Stimulated activated naive B cell treated with anti-CD40 and anti-IgM and Interleukin-4, amounts not matched to agents 10 μg/mL and 1 μg/mL and 100 μg/mL, for 72 hours (primary cell): ENCODE measurements at places on chromosomes 6 and 20.

DNA sequence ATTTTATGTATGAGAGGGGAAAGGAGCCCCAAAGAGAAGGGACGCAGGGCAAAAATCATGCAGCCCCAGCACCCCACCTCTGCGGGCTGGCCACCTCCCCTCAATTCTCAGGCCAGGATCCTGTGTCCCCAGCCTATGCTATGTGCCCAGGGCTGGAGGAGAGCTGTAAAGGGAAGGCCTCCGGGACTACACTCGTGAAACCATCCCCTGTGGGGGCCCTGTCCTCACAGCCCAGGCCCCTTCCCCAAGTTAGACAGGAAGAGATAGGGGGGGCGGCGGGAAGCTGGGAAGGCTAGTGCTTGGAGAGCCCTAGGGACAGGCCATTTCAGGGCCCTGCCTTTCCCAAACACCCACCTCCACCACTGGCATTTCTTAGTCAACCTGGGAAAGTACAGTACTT, 1.4 kb upstream of the COL11A2 start:
- H3K27ac ChIP-seq: no peak overlapping the region
- peak overlapping the region; percentile 71 for H3K4me3 ChIP-seq
- H3K36me3 ChIP-seq: peaks cover 42% of the 10 kb centered on the region
- DNase-seq: no peak

- H3K27ac ChIP-seq: no peak overlapping the region
- H3K36me3 ChIP-seq: no peaks in the 10 kb centered on the region
- peaks cover 4% of the 10 kb centered on the region for H3K4me1 ChIP-seq
- no peak overlapping the region for H3K4me3 ChIP-seq
- DNase-seq: no peak
- H3K27me3 ChIP-seq: no peaks in the 10 kb centered on the region
Measured at GRCh38 chr6:89487864-89488263, 54.9 kb downstream of the ANKRD6 start.

DNA sequence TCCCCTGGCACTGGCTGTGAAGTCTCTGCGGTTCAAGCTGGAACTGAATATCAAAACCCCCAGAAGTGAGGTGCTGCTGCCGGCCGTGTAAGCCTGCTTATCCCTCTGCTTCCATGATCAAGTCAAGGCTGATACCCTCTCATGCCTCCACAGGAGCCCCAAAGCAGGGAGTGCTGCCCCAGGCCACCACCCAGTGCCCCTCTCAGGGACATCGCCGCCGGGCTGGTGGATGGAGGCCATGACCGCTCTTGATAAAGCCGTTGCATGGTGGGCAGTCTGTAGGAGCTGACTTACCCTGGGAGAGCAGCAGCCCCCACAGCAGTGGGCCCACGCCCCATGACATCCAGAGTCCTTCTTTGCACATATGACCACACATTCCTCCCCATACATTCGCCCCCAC, 162.0 kb upstream of the CST7 start:
- H3K27ac ChIP-seq: no peak overlapping the region
- no peaks in the 10 kb centered on the region for H3K27me3 ChIP-seq
- H3K36me3 ChIP-seq: no peaks in the 10 kb centered on the region

DNA sequence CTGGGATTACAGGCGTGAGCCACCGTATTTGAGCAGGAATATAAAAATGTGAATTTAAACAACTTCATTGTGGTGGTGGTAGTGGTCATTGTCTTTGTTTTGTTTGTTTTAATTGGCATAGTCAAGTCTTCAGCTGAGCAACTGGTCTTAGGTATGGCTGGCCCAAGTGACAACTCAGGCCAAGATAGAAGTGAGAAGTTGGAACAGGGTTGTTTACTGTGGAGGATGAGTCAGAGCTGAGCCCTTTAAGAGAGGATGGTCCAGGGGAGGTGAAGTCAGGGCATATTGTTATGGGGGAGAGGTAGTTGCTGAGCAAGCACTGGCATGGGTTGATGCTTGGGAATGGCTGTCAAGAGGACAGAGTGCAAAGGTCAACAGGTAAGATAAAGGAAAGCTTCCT, 308.2 kb downstream of the FARS2 start:
- H3K4me3 ChIP-seq: no peak overlapping the region
- H3K36me3 ChIP-seq: peaks cover 39% of the 10 kb centered on the region
- no peak for DNase-seq
- no peak overlapping the region for H3K27ac ChIP-seq

GRCh38 chr20:47727909-47728361, 57.3 kb downstream of the SULF2 start:
- peaks cover 29% of the 10 kb centered on the region for H3K4me1 ChIP-seq
- H3K4me3 ChIP-seq: peak overlapping the region; percentile 84
- DNase-seq: no peak

DNA sequence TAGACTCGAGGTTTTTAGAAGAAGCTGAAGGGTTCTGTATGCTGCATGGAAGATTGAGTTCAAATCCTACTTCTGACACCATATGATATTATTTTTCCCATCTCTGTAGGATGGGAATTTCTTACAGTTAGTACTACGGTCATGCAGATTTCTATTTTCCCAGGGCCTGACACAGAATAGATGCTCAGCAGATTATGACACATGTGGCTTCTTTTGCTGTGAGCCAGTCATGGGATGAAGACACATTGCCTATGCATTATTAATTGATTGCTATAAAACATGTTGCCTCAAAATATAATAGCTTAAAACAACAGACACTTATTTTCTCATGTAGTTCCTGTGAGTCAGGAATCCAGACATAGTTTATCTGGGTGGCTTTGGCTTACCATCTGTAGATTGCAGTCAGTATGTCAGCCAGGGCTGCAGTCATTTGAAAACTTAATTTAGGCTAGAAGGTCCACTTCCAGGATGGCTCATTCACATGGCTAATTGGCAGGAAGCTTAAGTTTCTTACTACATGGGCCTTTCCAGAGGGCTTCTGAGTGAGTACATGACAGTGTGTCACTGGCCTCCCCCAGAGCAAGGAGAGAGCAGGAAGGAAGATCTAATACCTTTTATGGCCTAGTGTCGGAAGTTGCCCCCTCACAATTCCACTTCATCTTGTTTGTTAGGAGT, 29.5 kb downstream of the TOP1 start:
- no peak for DNase-seq
- H3K36me3 ChIP-seq: peaks cover 51% of the 10 kb centered on the region
- H3K4me1 ChIP-seq: peaks cover 45% of the 10 kb centered on the region
- no peaks in the 10 kb centered on the region for H3K27me3 ChIP-seq
- no peak overlapping the region for H3K4me3 ChIP-seq

GRCh38 chr6:139030228-139030963, 1.9 kb downstream of the ABRACL start:
- peaks cover 16% of the 10 kb centered on the region for H3K4me1 ChIP-seq
- H3K27ac ChIP-seq: no peak overlapping the region
- peaks cover 14% of the 10 kb centered on the region for H3K36me3 ChIP-seq
- H3K4me3 ChIP-seq: no peak overlapping the region
- H3K27me3 ChIP-seq: no peaks in the 10 kb centered on the region
- peak; percentile 37 for DNase-seq

DNA sequence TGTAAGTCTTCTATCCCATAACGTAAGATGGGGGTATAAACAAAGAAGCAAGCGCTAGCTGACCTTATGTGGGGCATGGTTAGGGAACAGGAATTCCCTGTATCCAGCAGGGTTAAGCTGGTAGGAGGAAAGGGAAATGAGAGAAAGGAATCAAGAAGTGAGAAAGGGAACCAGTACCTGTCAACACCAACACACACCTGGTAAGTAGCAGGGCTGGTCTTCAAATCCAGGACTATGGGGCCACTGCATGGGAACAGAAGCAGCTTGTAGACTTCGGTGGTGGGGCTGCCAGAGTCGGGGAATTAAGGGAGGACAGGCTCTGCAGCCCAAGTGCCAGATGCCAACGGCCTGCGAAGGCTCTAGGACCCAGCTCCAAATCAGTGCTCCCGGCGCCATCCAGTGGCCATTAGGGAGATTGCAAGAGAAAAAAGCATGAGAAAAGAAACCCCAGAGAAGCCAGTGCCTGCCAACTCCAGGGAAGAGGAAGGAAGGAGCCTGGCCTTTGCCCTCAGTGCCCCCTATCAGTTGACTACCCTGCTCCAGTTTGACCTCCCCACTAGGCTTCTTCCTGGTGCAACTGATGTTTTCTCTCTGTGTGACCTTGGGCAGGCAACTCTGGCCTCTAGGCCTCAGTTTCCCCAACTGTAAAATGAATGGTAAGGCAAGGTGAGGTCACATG, 15.8 kb upstream of the RBPJL start:
- peaks cover 26% of the 10 kb centered on the region for H3K4me1 ChIP-seq
- H3K36me3 ChIP-seq: no peaks in the 10 kb centered on the region
- peaks cover 55% of the 10 kb centered on the region for H3K27me3 ChIP-seq
- DNase-seq: peak; percentile 52

- DNase-seq: no peak
- H3K4me3 ChIP-seq: no peak overlapping the region
- no peaks in the 10 kb centered on the region for H3K4me1 ChIP-seq
Measured at GRCh38 chr6:98526465-98526864, 307.9 kb upstream of the POU3F2 start.

GRCh38 chr6:148650941-148651505, 95.8 kb upstream of the UST start:
- no peaks in the 10 kb centered on the region for H3K27me3 ChIP-seq
- no peak overlapping the region for H3K27ac ChIP-seq
- no peak overlapping the region for H3K4me3 ChIP-seq
- peaks cover 26% of the 10 kb centered on the region for H3K4me1 ChIP-seq

- H3K36me3 ChIP-seq: peaks cover 17% of the 10 kb centered on the region
- no peak overlapping the region for H3K4me3 ChIP-seq
- H3K4me1 ChIP-seq: peaks cover 24% of the 10 kb centered on the region
- no peak for DNase-seq
- no peaks in the 10 kb centered on the region for H3K27me3 ChIP-seq
Measured at GRCh38 chr6:158244373-158244772, 67.9 kb upstream of the TULP4 start.

DNA sequence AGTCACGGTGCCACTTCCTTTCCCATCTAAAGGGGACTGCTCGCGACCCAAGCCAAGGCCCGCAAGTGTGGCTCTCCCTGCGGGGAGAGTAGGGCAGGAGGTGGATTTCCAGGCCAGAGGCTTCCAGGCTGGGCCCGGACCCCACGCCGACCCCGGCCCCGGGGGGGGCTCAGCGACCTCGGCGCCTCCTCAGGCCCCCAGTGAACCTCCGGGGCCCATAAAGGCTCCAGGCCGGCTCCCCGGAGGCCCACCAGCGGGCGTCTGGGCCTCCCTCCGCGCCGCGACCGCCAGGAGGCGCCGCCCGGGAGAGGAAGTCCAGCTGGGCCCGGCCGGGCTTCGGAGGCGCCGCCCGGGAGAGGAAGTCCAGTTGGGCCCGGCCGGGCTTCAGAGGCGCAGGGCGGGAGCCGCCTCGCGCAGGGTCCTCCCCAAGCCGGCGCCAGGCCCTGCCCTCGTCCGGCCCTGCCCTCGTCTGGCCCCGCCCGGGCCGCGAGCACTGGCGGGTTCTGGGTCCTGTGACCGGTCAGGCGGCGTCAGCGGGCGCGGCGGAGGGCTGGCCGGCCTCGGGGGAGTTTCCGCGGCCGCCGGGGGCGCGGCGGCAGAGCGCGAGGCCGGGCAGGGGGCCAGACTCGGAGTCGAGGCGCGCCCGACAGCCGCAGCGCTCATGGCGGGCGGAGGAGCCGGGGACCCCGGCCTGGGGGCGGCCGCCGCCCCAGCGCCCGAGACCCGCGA, at the start of gene RAB32:
Gene RAB32, plus strand, starts transcription at position 623 of the 729 bp plus-strand sequence. Its CDS starts 39 bp downstream, at position 662.
- H3K4me3 ChIP-seq: peak within 1 kb of the TSS; percentile 71
- peaks cover 5% of the 10 kb centered on the region for H3K4me1 ChIP-seq
- peak within 1 kb of the TSS; percentile 37 for H3K27ac ChIP-seq
- H3K36me3 ChIP-seq: no peaks in the 10 kb centered on the region
- DNase-seq: peak; percentile 2

DNA sequence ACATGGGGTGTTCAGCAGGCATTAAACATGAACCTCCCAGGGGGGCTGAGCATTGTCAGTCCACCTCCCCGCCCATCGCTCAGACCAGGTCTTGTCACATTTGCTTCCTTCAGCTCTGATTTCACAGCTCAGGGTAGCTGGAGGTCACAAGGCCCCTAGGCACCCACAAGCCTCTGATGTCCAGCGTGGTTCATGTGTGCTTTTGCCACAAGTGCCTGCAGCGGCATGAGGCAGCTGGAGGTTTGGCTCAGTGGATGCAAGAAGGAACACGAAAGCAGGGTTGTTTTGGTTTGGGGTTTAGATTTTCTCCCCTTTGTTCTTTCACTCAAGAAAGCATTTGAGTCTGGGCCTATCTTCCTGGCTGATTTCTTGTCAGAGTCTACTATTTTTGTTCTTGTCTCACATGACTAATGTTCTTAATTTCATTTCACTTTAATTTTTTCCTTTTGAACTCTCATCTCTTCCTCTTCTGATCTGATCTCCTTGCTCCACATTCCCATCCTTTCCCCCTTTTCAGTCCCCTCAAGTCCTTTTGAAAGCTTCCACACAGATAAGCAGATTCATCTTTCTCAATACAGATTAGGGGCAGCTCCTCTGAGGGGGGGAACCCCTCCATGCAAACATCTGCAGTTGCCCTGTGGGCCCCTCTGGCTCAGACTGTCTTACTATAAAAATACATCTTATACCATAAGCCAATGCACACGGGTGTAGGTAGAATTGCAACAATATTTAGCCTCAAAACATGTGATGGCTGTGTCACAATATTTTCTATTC, 68.1 kb upstream of the CEP85L start:
- peak overlapping the region; percentile 86 for H3K27ac ChIP-seq
- no peaks in the 10 kb centered on the region for H3K36me3 ChIP-seq

GRCh38 chr6:160417146-160417545, 69.0 kb downstream of the SLC22A3 start:
- H3K4me1 ChIP-seq: no peaks in the 10 kb centered on the region
- peaks cover 35% of the 10 kb centered on the region for H3K27me3 ChIP-seq
- no peaks in the 10 kb centered on the region for H3K36me3 ChIP-seq
- DNase-seq: no peak
- H3K27ac ChIP-seq: no peak overlapping the region

DNA sequence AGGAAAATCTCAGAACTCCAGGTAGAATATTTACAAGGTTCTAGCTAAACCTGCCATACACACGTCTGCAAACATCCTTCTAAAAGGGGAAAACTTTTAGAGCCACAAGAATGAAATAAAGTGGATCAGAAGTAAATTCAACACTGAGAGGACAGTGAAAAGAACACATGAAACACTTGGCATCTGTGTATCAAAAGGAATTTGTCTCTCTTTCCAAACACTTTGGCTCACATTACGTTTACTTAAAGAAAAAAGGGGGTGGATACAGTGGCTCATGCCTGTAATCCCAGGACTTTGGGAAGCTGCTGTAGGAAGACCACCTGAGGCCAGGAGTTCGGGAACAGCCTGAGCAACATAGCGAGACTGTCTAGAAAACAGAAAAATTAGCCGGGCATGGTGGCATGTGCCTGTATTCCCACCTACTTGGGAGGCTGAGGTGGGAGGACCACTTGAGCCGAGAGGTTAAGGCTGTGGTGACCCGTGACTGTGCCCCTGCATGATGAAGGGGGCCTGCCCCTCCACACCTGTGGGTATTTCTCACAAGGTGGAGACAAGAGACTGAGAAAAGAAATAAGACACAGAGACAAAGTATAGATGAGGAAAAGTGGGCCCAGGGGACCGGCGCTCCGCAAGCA, 35.4 kb downstream of the NINL start:
- H3K27me3 ChIP-seq: peaks cover 7% of the 10 kb centered on the region
- DNase-seq: no peak
- H3K36me3 ChIP-seq: no peaks in the 10 kb centered on the region
- no peak overlapping the region for H3K27ac ChIP-seq
- no peak overlapping the region for H3K4me3 ChIP-seq
